ENCODE measurements at places on chromosomes 1 and 21.

GRCh38 chr21:37153196-37153934, 80.3 kb downstream of the TTC3 start:
- DNase-seq: no peak

DNA sequence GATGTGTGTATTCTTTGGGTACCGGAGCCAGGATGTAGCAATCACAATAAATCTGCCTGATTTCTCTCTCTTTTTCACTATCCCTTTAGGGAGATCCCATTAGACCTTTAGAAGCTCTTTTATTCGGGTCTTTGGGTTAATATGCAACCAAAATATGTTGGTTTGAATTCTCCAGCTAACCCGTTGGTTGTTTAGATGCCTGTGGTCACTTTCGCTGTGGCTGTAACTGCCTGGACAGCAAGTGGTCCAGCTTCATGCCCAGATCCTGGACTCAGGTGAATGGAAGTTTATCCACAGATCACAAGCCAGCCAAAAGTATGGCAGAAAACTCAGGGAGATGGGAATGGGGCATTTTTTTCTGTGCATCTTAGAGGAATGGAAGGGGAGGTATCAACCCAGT, 12.3 kb downstream of the KAZN start:
- no peak for DNase-seq

DNA sequence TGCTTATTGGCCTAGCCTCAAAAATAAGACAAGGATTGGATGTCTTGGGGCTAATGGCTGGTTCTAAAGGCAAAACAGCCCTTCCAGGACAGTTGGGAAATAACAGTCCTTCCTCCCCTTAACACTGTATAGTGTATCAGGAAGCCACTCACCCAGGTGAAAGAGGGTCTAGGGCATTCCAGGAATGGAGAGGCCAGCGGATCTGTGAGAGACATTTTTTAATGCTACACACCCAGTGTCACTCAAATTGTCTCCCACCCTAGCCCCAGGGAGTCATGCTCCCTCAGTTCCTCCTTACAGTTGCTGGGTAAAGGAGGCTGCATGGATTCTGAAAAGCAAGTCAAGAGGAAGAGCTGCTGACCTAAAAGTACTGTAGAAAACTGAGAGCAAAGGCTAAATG, 24.1 kb upstream of the EXO1 start:
- DNase-seq: no peak

- no peak for DNase-seq
Observed at GRCh38 chr1:76049498-76049897, 25.0 kb upstream of the ST6GALNAC3 start.

GRCh38 chr1:38746941-38747600, 112.5 kb downstream of the RRAGC start:
- no peak for DNase-seq

- peak; percentile 80 for DNase-seq
Observed at GRCh38 chr1:8351693-8352470, 34.0 kb downstream of the SLC45A1 start.

- DNase-seq: no peak
Observed at GRCh38 chr1:234398849-234399381, 25.7 kb downstream of the COA6 start.

GRCh38 chr1:193185211-193185610, 1.2 kb downstream of the B3GALT2 start:
- no peak for DNase-seq

DNA sequence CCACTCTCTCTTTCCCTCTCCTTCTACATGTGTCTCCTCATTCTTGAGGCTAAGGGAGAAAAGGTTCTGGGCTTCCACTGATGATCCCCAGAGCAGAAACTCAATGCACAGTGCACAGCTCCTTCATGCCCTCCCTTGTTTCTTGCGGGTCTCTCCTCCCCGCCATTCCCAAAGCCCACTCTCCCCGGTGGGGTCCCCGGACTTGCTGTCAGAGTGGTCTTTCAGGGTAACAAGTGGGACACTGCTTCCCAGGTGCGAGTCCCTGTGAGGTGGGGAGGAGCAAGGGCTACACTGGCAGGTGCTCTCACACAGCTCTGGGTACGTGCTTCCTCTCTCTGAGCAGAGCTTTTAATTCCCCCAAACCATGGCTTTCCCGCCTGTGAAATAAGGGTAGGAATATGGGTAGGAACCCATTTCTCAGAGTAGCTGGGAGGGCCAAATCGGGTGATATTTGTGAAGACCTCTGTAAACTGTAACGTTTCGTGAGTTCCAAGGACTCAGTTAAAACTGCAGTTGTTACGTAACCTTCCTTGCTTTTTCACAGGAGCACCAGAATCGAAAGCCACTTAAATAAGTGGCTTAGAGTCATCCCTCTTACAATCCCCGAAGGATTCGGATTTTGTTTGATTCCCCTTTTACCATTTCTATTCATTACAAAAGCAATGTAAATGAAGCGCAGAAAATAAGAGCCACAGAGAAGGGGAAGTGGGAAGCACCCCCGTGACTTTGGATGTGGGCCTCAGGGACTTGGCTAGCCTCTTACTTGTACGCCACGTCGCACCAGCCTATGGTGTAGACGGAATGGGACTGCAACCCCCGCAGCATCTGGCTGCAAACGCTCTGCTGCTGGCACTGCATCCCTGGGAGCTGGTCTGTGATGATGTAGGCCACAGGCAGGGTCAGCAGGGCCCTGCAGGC, 6.2 kb downstream of the PGLYRP3 start:
- DNase-seq: no peak

GRCh38 chr21:40177979-40178378, 310.7 kb downstream of the PCP4 start:
- DNase-seq: no peak

DNA sequence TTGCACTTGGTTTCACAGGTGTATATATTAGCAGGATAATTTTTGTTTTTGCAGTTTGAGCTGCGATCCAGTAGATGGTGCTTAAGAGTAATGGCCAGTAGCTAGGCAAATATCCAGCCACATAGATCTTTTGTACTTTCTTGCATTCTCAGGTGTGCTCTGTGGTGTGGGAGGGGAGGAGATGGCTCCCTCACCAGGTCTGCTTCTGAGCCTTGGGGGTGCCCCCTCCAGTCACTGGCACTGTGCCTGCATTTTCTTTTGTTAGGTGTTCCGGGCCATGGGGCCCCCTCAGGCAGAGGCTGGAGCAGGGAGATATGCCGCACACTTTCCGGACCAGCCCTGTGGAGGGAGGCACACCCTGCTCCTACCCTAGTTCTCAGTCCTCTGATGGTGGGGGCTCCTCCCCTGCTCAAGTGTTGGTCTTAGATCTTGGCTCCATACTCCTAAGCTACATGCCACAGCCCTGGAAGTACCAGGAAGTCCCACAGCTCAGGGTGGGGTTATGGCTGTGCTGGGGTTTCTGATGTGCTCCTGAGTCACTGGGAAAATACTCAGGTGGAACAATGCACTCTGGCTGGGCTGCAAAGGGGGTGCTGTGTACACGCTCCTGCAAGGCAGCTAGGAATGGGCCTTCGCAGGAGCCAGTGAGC, 197.6 kb upstream of the DMRTA2 start:
- peak; percentile 14 for DNase-seq

DNA sequence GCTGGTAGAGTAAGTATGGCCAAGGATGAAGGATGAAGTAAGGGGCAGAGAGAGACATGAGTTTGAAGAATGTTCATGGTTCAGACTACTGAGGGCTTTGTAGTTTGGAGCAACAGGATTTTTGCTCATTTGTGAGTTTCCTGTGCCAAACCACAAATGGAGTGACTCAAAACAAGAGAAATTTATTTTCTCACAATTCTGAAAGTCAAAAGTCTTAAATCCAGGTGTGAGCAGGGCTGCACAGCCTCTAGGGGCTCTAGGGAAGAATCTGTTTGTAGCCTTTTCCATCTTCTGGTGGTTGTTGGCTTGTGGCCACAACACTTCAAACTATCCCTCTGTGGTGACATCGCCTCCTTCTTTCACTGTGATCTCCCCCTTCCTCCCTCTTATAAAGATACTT, 58.9 kb downstream of the RHOU start:
- no peak for DNase-seq

DNA sequence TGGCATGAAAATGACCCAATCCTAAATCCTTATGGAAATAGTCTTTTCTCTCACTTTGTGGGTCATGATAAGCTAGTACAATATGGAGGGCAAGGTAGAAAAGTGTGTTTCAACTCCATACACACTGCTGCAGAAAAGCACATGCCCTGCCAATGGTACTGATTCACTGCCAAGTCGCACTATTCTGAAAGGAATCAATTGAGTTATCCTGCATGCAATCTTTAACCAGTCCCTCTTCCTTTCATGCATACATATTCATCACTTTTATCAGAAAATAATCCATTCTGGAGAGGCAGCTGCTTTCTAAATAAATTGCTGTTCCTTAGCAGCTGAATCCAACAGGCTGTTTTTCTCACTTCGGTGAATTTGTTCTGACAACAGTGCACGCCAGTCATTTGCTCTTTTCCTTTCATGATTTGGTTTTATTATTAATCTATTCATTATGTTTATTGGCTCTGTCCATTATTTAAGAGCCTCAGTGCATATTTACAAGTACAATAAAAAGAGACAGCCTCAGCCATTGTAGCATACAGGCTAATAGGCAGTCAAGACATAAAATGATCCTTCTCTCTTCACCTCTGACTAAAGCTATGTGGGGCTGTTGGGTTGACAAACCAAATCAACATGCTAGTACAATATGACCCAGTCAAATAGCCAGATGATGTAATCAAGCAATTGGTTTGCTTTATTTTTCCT, 108.8 kb downstream of the CHD1L start:
- no peak for DNase-seq

- no peak for DNase-seq
Observed at GRCh38 chr21:25329227-25329825, 278.0 kb downstream of the MRPL39 start.

DNA sequence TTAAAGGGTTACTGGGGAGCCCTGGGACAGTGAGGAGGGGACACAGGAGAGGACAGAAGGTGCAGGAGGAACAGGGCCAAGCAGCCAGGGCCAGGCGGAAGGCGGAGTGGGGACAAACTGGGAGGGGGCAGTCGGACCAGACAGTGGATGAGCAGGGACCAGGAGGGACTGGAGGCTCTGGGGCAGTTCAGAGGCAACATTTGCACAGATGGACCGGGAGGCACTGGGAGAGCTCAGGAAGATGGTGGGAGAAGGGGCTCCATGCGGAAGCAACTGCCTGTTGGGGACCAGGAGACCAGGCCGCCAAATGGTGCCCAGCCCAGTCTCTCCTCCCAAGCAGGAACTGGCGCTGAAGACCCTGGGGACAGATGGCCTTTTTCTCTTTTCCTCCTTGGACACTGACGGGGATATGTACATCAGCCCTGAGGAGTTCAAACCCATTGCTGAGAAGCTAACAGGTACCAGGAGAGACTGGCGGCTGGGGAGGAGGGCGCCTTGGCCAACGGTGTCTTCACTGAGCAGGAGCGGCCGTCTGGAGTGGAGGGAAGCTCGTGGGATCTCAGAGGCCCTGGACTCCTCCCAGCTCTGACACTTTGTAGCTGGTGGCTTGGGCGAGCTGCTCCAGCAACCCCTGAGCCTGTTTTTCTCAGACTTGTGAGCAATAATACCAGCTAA, 847 bp downstream of the SELENON start:
- DNase-seq: no peak

DNA sequence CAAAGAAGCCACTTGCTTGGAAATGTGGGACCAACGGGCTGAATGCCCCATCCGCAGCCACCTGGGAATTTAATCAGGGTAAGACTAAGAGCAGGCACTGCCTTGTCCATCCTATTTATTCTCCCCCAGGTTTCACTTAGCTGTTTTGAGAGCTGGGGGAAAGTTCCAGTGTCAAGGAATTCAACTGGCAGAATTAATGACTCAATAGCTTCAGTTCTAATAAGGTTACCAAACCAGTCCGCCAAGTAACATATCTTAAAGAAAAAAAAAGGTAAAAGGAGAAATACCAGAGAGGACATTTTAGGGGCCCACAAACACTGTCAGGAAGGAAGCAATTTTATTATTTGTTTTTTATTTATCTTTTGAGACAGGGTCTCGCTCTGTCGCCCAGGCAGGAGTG, 157.6 kb upstream of the SOD1 start:
- DNase-seq: no peak

GRCh38 chr1:204685236-204686006, at the start of gene LRRN2:
TSS of gene LRRN2 (minus strand) at chr1:204685738. CDS start at chr1:204619992, 65,746 bp downstream.
- DNase-seq: no peak

DNA sequence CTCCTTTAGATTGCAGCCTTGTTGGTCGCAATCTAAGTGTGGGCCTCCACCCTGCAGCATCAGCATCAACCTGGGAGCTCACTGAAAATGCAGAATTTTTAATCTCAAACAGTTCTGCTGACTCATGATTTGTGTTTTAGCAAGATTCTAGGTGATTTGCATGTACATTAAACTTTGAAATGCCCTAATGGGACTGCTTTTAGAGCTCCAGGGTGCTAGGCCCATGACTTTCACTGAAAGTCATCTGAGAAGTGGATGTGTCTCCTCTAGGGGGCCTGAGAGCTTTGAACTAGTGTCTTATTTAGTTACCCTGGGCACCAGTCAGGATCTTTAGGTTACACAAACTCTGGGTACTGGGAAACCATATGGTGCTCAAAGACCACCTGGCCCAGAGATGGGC, 9.0 kb downstream of the TRIM67 start:
- peak; percentile 78 for DNase-seq

GRCh38 chr1:4083231-4084047, 183.4 kb upstream of the C1orf174 start:
- DNase-seq: no peak

GRCh38 chr1:186534401-186534800, 73.5 kb upstream of the PDC start:
- no peak for DNase-seq

DNA sequence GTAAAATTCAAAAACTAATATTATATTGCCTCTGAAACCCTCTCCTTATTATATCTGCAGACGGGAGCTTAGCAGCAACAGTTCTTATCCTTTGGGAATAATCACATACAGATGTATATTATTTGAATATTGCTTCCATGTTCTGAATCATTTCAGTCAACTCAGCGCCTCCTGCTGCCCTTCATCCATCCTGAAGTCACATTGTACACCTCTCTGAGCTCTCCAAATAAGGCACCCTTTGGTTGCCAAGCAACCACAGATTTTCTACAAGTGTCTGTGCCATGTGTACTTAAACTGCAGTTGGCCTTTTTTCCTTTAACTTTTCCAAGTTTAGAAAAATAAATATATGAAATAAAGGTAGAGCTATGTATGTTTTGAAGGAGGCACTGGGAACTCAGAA, 384.3 kb downstream of the LRRIQ3 start:
- no peak for DNase-seq

GRCh38 chr1:33655496-33655895, 183.1 kb downstream of the ZSCAN20 start:
- no peak for DNase-seq

DNA sequence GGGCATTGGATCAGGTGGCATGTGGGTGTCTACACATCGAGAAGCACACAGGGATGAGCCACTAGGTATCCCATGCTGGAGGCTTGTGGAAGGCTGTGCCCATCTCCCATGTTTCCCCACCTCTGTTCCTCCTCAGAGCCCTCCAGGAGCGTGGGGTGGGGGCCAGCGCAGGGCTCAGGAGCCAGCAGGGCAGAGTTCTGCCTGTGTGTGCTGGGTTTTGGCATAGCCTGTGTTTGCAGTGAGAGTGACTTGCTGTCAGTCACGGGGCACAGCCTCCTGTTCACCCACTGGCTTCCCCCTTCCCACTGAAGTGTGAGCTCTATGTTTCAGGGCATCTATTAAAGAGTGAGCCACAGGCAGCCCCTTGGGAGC, 10.4 kb downstream of the IBA57 start:
- DNase-seq: no peak
